Suprapubic skin (tissue), 4 donors: ENCODE measurements at places on chromosomes 11 and 22. TPM values are rescaled to one million over a fixed set of nuclear protein-coding genes. Genes with fewer than 3 reads are reported as not detected.

DNA sequence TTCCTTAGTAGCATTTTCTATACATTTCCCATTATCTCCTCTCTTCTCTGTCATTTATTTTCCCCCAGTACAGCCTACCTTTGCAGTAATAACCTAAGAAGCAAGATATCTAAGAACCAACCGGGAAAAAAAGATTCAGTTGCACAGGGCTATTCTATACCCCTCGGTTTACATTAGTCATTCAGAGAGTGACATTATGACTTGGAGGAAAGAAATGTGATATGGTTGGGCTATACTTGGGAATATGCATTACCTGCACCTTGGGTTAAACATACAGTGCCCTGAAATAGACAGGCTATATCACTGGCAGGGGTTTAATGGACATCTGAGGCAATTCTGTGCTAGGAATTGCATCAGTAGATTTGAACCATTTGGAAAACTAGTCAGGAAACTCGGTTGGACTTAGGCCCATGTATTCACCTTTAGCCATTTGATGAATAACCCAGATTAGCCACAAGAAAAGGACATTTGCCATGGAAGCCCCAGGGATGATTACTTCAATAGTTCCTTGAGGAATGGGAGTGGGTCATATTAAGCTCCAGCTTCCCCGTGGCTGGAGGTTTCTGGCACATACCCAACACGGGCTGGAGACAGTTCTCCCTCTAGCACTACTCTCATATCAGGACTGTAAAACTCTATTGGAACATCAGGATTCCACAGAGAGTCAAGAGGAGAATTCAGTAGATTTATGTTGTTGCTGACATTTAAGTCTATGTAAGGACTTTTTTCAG, 973.2 kb downstream of the NTM start:
- no peak for DNase-seq

GRCh38 chr11:19978668-19979518, 181.4 kb downstream of the DBX1 start:
- DNase-seq, result no peak

DNA sequence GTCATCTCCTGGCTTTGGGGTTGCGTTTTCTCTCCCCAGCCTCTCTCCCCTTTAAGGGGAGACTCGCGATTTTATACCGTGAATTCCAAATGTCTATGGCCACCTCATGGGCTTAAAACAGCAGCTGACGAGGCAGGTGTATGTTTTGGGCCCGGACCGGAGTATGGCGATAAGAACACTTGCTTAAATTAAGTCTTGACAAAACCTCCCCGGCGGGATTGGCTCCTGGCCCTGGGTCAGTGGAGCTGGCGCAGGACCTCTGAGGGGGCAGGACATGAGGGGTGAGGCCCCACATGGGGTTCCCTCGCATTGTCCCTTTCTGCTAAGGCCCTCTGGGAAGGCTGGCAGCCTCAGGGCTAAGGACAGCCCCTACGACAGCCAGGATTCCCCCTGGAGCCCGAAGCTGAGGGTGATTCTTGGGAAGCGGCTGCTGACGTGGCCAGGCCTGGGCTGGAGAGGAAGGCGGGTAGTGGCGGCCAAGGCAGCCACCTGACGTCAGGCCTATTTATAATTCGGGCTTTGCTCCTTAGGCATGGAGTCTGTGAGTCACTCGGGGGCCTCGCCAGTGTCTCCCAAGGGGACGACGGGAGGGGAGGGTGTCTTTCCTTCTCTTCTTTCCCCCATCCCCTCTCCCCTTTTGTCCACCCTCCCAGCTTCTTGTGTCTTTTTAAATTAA, 12.7 kb downstream of the MYO18B start:
- no peak for DNase-seq

DNA sequence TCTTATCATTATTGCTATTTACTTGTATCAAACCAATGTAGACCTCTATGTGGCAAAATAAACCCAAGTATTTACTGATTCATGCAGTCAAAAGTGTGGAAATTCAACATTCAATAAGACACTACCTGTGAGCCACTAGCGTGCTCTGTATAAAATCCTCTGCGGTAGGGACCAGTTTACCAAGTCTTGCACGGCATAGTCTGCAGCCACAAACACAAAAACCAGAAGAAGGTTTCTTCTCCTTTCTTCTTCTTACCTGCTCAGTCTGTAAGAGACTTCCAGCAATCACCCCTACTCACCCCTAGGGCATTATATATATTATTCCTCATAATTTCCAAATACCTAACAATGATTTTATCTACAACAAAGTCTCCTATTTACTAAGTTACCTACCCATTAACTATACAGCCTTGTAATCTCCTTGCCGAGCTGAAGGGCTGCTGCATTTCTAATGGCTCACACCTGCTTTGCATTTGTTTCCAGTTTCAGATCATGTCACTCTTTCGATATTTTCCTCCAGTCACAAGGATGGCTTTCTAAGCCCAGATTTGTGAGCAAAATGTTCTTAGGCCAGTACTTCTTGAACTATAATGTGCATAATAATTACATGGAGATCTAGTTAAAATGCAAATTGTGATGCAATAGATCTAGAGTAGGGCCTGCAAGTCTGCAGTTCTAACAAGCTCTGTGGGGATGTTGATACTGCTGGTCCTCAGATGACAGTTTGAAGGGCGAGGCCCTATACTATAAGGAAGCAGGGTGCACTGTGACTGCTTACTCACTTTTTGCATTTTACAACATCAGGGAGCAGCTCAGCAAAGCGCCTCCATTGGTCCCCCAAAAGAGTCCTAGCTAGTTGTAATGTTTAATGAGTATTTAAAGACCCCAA, 191.9 kb upstream of the DDI1 start:
- no peak for DNase-seq

DNA sequence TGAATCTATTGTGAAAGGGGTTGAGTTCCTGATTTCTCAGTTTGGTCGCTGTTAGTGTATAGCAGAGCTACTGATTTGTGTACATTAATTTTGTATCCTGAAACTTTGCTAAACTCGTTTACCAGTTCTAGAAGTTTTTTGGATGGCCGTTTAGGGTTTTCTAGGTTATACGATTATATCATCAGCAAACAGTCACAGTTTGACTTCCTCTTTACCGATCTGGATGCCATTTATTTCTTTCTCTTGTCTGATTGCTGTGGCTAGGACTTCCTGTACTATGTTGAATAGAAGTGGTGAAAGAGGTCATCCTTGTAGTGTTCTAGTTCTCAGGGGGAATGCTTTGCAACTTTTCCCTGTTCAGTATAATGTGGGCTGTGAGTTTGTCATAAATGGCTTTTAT, 24.6 kb upstream of the OOSP4B start:
- no peak for DNase-seq

Gene TRPM5
- total RNA-seq, result 0.29 TPM

Gene RBMXL2
- total RNA-seq, result not detected

Gene WNT11
- total RNA-seq, result 8.2 TPM

Gene SLC22A8
- total RNA-seq, result not detected
